ENCODE measurements at places on chromosomes 16 and 17.

GRCh38 chr16:17803625-17804410 is 333.1 kb upstream of the XYLT1 start:
- DNase-seq: no peak

DNA sequence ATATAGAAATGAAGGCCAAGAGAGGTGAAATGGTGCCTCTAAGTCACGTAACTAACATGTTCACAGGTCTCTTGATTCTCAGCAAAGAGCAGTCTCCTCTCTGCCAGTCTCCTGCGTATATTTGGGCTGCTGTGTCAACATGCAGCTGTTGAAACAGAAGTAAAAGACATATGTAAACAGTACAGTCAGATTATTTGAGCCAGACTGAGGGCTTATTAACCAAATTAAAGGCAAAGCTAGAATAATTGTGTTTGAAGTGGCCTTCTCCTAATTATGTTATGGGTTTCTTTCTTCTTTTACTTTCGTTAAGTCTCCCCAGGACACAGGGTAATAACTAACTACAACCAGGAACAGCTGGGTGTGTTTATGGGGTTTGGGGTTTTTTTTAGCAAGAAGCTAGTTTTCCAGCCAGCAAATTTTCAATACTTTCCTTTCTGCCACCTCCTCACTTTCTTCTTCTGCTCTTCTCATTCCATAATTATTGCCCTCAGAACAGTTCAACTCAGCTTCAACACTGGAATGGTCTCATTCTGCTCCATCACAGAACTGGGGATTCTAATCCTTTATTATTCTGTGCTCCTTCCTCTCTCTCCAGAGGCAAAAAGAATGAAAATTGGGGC is 18.4 kb downstream of the G6PC1 start:
- DNase-seq: no peak

DNA sequence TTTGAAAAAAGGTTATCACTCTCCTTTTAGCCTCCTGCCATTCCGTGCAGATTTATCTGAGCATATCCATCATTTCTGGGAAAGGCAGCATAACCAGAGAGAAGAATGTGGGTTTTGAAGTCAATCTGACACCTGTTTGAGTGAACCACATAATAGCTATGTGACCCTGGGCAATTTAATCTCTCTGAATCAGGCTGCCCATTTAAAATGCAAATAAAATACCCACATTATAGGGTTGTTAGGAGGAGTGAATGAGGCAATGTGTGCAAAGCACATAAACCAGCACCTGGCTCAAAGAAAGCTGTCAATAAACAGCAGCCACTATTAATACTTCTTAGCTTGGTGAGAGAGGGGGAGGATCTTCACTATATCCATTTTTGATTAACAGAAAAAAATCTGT is 88.0 kb downstream of the CACNG1 start:
- no peak for DNase-seq

- peak; percentile 56 for DNase-seq
These were observed 18.2 kb downstream of the WFDC1 start for GRCh38 chr16:84312783-84313382.

DNA sequence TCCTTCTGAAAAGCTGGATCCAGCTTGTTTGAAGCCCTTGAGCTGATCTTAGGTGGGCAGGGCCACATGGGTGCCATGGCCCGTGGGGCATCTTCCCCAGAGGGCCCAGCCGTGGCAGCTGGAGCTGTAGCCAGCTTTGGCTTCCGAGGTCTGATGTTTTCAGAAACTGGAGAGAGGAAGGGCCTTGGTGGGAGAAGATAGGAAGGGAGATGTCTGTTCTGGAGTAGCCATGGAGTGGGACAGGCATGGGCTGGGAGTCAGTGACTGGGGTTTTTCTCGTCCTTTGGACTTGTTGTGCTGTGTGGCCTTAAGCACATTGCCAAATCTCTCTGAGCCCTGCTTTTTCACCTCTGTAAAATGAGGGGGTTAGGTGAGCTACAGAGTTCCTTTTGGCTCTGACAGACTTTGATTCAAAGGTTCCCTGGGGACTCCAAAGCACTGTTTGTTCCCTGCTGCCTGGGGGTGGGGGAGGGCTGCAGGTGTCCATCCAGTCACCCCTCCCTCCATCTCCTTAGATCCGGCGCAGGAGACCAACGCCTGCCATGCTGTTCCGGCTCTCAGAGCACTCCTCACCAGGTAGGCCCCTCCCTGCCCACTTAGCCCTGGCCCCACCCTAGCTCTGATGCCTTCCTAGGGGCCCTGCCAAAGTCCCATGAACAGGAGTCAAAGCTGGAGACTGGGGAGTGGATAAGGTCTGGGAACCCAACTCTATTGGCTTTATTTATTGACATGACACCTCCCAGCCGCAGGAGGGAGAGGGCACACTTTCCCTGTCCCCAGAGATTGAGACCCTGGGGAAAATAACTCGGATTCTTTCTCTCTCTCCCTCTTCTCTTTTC is 2.1 kb downstream of the PPP1R1B start:
- DNase-seq: no peak

- no peak for DNase-seq
These were observed 178.8 kb downstream of the MAP2K6 start for GRCh38 chr17:69593351-69593715.

- DNase-seq: no peak
These were observed 1.1 kb upstream of the PIK3R6 start for GRCh38 chr17:8868529-8868951.

DNA sequence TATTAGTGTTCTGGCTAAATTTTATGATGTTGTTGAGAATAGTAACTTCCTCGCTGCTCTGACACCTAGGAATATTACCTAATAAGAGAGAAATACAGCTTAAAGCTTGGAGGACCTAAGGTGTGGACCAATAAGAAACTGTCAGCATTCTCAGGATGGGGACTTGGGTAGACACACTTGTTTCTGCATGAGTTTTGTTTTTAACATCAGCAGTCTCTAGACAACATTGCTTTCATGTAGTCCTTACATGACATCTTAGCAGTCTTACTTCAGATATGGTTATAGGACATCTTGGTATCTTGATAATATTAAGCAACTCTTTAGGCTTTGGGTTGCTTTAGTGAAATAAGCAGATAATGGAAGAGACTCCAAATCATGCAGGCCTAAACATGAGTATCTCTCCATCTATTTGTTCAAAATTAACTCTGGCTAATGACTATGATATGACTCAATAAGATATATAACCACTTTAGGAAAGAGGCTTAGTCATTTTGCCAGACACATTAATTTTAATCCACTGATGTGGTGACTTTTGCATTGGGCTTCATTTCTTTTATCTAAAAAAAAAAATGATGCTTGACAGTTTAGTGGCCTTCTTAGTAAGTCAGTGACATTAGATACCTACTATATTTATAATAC is 84.5 kb downstream of the WNT3 start:
- DNase-seq: no peak

GRCh38 chr17:81179861-81180260 is 13.8 kb upstream of the AATK start:
- no peak for DNase-seq

- DNase-seq: no peak
These were observed 246.8 kb downstream of the RBFOX1 start for GRCh38 chr16:7579454-7579853.

DNA sequence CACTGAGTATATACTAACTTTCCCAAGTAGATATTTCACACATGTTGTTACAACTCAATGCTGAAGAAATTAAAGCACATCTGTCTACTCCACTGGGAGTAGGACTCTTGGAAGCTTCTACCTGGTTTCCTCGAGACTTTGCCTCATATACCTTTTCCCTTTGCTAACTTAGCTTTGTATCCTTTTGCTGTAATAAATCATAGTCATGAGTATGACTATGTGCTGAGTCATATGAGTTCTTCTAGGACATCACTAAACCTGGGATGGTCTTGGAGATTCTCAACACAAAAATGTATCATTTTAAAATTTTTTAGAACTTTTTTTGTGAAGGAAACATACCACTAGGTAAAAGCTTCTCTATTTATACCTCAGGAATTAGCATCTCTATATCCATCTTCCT is 39.8 kb downstream of the ABCA5 start:
- no peak for DNase-seq

DNA sequence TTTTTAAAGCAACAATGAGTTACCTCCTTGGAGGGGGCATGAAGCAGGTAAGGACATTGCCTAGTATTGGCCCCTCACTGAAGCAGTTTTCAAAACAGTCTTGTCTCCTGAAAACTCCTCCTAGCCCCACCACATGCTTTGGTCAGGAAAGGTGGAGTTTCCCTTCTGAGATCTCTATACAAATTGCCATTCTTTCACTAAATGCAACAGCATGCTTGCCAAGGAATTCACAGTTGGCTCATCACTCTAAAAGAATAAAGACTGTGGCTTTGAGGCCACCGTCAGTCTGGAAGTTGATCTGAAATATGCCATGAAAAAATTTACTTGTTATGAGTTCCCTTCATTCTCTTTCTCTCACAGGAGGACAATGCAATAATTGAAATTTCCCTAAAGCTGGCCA is 4.2 kb downstream of the TTC19 start:
- no peak for DNase-seq

DNA sequence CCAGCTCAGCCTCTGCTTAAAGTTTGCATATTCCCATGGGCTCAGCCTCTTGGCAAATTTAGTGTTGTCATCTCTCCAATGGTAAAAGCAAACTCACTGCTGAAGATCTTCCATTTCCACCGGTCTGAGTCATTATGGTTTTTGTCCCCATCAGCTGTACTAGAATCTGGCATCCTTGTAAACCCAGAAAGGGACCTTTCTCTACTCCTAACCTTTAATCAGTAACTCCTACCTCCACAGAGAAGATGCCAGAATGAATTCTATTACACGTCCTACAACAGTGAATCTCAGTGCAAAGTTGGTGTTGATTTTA is 45.8 kb downstream of the ZNF652 start:
- no peak for DNase-seq

DNA sequence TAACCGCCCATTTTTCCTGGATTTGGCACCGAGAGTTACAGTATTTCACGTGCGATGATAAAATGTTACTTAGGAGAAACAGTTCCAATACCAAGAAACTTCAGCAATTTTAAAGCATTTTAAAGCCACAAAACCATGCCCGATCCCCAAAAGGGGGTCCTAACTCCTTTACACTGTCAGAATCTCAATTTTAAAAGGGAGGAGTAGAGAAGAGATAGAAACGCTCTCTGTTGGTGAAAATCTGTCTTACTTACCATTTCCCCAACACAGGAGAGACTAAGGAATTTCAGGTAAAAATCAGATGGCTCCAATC is 526 bp upstream of the RNASEK start:
- DNase-seq: no peak

DNA sequence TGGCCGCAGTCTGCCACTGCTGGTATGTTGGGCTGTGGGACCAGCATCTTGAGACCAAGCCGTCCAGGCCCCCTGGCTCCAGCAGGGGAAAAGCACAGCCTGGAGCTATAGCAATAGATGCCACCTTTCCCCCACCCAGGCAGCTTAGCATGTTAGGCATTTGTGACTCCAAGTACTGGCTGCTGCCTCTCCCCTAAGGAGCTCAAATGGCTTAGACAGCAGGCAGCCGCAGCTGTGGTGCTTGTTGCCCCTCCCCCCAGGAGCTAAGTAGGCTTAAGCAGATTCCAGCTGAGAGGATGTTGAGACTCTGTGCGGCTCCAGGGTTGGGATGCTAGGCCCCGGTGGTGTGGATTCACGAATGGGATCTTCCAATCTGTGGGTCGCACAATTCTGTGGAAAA is 88.8 kb upstream of the ANKFN1 start:
- DNase-seq: peak; percentile 98

DNA sequence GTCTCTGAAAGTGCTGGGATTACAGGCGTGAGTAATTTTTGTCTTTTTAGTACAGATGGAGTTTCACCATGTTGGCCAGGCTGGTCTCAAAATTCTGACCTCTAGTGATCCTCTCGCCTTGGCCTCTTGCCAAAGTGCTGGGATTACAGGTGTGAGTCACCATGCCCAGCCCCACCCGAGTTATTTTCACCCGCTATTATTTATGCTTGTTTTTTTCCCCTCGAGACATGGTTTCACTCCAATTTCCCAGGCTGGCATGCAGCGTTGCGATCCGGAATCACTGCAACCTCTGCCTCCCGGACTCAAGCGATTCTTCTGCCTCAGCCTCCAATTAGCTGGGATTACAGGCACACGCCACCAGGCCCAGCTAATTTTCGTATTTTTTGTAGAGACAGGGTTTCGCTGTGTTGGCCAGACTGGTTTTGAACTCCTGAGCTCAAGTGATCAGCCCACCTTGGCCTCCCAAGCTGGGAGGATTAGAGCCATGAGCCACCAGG is 9.2 kb downstream of the RPL23 start:
- DNase-seq: peak; percentile 25

- DNase-seq: no peak
These were observed 28.5 kb downstream of the STAT5A start for GRCh38 chr17:42316755-42317154.

GRCh38 chr16:89690392-89690901 is 4.0 kb downstream of the CDK10 start:
- DNase-seq: no peak

DNA sequence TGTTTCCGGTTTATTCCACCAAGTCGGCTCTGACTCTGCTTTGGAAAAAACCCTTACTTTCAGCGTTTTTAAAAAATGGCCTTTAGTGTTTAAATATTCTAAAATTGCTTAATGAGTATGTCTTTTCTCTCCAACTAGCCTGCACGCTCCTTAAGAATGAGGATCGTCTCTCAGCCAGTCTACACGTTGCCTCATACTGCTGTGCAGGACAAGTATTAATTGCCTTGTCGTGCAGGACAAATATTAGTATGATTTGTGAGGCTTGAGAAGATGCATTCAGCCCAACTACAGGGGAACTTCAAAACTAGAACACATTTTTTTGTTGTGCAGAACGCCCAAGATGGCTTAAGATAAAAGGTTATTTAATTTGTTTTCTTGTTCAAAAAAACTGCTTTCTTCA is 61.2 kb downstream of the MARCHF10 start:
- DNase-seq: no peak

- no peak for DNase-seq
These were observed 7.0 kb upstream of the ODF4 start for GRCh38 chr17:8332688-8333087.

DNA sequence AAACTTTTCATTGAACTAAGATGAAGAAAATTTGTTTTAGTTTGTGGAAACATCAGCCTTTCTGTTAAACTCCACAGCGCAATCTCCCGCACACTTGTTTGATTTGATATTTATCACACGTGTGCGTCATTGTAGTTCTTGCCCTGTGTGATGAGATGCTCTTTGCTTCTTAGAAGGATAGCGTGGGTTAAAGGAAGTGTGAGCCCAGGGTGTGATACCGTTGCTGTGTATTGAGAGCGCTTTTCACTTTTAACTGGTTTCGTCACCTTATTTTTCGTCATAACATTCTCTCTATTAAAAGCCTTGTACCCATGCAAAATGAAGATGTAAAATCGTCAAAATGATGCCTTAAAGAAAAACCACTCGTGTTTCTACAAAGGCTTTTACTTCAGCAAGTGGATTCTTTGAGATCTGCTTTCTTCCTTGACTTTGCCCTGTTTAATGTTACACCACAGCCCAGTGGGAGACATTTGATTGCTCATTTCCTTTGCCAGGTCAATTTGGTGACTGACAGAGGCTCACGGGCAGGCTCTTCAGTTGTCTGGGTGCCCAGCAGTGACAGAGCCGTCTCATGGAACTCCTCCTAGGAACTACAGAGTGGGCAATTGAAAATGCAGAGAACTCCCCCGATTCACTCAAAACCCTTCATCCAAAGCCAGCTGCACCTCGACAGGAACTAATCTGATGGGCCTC is 61.1 kb downstream of the RPA1 start:
- DNase-seq: no peak

Data from NCI-H524 (cell line).